Stimulated activated CD8-positive, alpha-beta memory T cell treated with anti-CD3 and anti-CD28 coated beads, Interleukin-2, amount 100 ng/mL, for 1 hour (primary cell): ENCODE measurements at places on chromosomes 5 and 9.

- no peak for DNase-seq
These were observed 62.5 kb downstream of the HSPA4 start for GRCh38 chr5:133114166-133114932.

DNA sequence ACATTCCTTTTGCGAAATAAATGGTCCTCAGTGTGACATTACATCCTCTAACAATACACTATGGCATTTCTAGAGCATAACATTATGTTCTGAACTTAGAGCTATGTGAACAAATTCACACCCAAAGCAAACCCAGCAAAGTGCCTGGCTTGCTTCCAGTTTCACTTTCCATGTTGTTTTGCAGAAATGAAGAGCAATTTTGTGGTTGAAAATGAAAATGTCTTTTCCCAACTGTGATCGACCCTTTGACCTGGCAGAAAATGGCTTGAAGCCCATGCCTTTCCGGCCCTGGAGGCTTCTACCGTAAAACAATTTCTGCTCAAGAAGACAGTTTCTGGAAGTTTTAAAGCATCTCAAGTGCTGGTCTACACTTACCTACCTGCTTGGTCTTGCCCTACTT, 344.7 kb upstream of the RGMB start:
- DNase-seq, result no peak

DNA sequence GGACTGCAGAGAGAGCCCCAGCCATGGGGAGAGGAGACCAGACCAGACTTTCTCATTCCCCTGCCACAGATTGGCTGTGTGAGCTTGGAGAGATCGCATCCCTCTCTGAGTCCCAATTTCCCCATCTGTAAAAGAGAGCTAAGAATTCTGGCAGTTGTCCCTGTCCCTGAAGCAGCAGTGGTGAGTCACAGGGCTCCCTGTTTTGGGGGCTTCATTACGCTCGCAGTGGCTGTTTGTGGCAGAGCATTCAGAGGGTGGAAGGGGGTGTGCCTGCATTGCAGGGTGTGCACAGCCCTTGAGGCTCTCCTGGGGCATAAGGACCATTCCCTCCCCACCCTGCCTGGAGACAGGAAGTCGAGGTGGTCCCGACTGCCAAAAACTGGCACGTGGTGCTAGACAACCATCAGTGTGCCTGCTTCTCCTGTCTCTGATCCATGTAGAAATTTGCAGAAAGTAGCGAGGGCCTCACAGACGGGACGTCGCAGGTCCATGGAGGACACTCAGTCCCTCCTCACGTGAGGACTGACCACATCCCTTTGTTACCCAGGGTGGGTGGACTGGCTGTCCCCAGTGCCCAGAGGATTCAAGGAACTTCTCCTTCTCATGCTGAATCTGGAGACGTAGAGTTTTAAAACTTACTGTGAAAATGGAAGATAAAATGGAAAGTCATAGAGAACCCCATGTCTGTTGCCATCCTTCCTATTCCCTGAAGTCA, 35.3 kb downstream of the HRH2 start:
- DNase-seq, result no peak

- DNase-seq, result no peak
These were observed 326.8 kb downstream of the RASEF start for GRCh38 chr9:82736126-82736525.

DNA sequence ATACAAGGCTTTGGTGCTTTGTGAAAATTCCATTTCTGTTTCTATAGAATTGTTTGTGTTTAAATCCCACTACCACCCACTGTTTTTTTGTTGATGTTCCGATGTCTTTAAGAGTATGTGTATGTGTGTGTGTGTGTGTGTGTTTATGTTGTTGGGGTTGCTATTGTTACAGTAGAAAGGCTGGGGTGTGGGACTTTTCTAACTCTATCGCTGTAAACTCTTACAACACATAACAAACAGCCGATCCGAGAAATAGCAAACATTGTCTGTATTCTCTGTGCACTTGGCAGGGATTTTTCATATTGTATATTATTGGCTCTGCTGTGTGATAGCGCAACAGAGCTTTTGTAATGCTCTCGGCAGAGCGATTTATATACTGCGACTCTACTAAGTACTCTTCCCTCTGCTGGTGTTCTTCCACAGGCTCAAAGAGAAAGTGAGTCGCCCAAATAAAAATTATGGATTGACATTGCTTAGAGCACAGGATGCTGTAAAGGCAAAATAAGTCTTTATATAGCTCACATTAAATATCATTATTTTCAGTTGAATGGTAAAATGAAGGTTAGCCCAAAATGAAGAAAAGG, 492.2 kb upstream of the ARRDC3 start:
- DNase-seq, result no peak

GRCh38 chr5:118687661-118688621, 300.4 kb downstream of the DTWD2 start:
- DNase-seq, result no peak

DNA sequence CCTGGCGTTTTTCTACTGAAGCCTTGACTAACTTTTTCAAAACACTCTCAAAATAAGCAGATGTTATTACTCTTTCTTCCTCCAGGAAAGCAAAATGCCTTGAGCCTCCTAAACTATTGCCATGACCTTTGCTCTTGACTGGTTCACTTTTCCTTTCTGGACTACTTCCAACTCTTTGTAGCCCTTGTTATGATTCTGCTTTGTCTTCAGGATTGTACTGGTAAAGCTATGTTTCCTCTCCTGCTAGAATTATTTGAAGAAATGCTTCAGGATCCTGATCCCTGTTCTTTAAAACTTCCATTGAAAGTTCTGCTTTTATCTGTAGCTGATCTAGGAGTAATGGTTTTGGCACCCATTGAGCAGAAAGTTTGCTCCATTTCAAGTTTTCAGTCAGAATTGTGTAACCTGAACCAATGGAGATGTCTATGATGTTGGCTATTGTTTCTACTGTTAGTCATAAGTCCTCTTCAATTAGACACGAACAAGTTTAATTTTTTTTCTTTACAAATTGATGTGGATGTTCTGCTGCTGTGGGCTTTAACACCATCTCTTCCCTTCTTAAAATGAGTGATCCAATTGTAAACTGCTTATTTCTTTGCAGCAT, 1356.4 kb downstream of the EFNA5 start:
- no peak for DNase-seq

DNA sequence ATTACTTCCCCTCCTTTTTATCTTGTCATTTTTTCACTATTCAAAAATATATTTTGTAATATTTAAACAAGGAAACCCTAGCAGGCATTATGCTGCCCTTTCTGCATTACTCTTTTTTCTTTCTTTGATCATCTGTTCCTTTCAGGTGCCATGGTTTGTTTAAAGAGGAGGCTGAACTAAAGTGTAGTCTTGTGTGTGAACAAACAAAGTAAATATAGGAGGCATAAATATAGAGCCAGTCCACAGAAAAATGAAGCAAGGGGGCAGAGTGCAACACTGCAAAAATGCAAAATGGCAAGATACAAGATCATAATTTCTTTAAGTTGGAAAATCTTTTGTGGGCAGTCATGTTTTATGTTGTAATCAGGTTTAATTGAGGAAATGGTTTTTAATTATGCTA, 947.3 kb upstream of the COX7C start:
- no peak for DNase-seq

- DNase-seq, result no peak
These were observed 322.2 kb downstream of the CEMIP2 start for GRCh38 chr9:71446106-71446472.

- DNase-seq, result no peak
These were observed 119.4 kb downstream of the PRKACG start for GRCh38 chr9:68894502-68894901.
